ENCODE measurements at places on chromosomes 2 and 18. TPM values are rescaled to one million over a fixed set of nuclear protein-coding genes. Genes with fewer than 3 reads are reported as not detected.
A peak's percentile ranks its signal among the peaks of the same experiment; 100 is the strongest.

DNA sequence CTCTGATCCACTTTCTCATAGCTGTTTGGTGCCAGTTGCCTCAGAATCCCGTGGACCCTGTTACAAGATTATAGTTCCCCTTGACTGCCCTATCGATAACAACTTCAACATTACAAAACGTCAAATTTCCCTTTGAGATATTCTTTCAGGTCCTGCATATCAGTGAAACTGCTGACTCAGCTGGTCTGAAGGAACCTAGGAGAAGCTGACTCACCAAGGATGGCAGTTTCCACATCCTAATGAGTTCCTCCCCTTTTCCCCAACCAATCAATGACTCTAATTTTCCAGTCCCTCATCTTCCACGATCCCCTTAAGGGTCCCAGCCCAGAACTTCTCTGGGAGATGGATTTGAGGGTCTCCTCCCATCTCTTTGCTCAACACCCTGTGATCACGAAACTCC, 27.6 kb upstream of the GNAL start:
- no peaks in the 10 kb centered on the region for H3K4me1 ChIP-seq
- H3K27ac ChIP-seq, result no peak overlapping the region
- no peak overlapping the region for H3K4me3 ChIP-seq
- no peaks in the 10 kb centered on the region for H3K36me3 ChIP-seq
- H3K27me3 ChIP-seq, result peaks cover 4% of the 10 kb centered on the region

DNA sequence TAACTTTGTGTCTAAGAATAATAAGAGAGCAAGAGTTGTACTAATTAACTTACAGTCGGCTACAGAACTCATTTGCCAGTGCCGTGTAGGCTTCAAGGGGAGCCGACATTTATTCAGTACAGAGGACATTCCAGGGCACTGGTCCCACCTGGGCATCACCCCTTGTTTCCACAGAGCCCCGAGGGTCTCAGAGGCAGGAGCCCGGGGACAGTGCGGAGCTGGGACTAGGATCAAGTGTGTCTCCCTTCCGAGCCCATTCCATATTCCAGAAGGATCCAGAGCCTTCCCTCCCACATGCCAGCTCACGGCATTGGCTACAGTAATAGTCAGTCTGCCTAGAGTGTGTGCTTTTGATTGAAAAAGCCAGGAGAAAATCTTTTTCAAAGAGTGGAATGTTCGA, 71.5 kb upstream of the CTDP1 start:
- no peaks in the 10 kb centered on the region for H3K27me3 ChIP-seq
- no peak overlapping the region for H3K4me3 ChIP-seq
- H3K27ac ChIP-seq, result no peak overlapping the region

- no peak for DNase-seq
- H3K27me3 ChIP-seq, result no peaks in the 10 kb centered on the region
- no peak overlapping the region for H3K4me3 ChIP-seq
- no peak overlapping the region for H3K27ac ChIP-seq
- no peaks in the 10 kb centered on the region for H3K36me3 ChIP-seq
- no peaks in the 10 kb centered on the region for H3K4me1 ChIP-seq
These were observed 584.7 kb upstream of the SETBP1 start for GRCh38 chr18:44096016-44096415.

DNA sequence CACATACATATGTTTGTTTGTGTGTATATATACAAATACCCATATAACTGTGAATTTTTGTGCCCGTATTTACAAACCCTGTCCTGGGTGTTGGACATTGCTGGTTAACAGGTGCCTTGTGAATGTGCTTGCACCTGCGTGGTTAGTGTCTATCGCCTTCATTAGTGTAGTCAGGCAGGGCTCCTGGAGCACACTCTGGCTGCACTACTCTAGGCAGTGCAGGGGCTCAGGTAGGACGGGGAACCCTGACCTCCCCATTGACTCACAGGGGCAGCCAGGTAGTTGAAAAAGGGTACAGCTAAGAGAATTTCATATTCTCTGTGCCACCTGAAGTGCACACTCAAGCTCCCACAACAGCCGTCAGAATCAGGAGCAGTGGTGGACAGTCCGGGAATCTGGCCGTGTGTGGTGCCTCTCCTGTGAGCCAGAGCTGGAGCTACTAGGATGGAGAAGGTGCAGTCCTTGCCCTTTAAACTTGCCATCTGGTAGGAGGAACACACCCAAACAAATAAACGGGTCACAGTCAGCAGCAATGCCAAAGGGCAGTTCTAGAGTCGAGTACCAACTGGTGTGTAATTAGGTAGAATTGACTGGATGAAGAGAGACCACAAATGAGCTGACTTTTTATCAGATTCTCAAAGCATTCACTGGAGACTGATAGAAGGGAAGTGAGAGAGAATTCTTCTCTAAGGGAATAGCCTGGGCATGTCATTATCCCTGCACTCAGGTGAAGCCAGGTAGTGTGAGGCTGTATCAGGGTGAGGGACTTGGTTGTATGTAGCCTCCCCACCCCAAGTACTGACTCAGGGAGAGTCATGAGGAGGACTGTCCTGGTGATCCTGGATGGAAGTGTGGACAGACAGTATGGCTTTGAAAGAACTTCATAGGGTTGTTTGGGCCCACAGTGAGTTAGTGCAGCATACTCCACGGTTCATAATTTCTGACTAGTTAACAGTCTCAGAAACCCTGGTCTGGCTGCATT, 44.1 kb downstream of the FARP2 start:
- peaks cover 10% of the 10 kb centered on the region for H3K36me3 ChIP-seq
- peaks cover 14% of the 10 kb centered on the region for H3K4me1 ChIP-seq
- peak; percentile 24 for DNase-seq
- no peaks in the 10 kb centered on the region for H3K27me3 ChIP-seq

GRCh38 chr2:180980943-180981911, 822 bp downstream of the UBE2E3 start:
- H3K36me3 ChIP-seq, result peaks cover 2% of the 10 kb centered on the region
- peak; percentile 43 for DNase-seq
- no peaks in the 10 kb centered on the region for H3K27me3 ChIP-seq
- peak overlapping the region; percentile 74 for H3K4me3 ChIP-seq
- H3K4me1 ChIP-seq, result no peaks in the 10 kb centered on the region

GRCh38 chr2:46458763-46459500, 20.4 kb upstream of the TMEM247 start:
- no peak overlapping the region for H3K27ac ChIP-seq
- H3K4me1 ChIP-seq, result peaks cover 7% of the 10 kb centered on the region
- DNase-seq, result no peak
- H3K36me3 ChIP-seq, result no peaks in the 10 kb centered on the region
- H3K4me3 ChIP-seq, result no peak overlapping the region

DNA sequence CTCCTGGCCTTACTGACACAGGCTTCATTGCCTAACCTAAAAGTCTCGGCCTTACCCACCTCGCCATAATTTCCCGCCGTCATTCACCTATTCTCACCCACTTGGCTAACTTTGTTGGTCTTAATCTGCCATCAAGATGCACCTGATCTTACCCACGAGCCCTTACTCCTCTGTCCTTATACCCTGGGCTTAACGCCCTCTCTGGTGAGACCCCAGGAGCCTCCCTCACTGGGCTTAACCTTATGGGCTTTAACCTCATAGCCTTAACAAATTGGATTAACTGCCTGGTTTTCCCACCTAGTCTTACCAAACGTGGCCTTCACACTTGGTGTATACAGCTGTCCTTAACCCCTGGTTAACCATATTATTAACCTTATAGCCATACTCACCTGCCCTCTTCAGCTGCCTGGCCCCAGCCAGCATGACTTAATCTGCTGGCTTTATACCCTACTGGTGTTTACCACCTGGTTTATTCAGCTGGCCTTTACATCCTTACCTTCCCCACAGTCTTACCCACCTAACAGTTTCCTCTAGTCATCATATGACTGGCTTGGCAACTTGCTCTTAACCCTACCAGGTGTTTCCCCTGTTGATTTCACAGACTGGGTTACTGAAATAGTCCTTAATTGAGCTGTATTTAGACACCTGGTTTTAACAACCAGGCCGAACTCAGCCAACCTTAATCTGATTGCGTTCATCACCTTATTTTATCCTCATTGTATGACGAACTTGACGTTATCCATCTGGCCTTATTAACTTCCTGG, 132.0 kb upstream of the ZSWIM2 start:
- no peak overlapping the region for H3K4me3 ChIP-seq
- H3K36me3 ChIP-seq, result no peaks in the 10 kb centered on the region
- H3K27ac ChIP-seq, result no peak overlapping the region
- no peaks in the 10 kb centered on the region for H3K4me1 ChIP-seq
- no peak for DNase-seq

- H3K4me1 ChIP-seq, result no peaks in the 10 kb centered on the region
- H3K27ac ChIP-seq, result no peak overlapping the region
- no peak overlapping the region for H3K4me3 ChIP-seq
These were observed 222.6 kb upstream of the CTAGE1 start for GRCh38 chr18:22640281-22640842.

Gene FAM210A
- polyA plus RNA-seq, result 16.7 TPM

Gene TMEM182
- polyA plus RNA-seq, result 6.3 TPM

Gene ST8SIA5
- polyA plus RNA-seq, result 1.3 TPM

Gene IL37
- 1.6 TPM for polyA plus RNA-seq

Gene PPP1R7
- polyA plus RNA-seq, result 58.4 TPM

Gene SPTBN1
- 168 TPM for polyA plus RNA-seq

Gene ASPRV1
- polyA plus RNA-seq, result 1.5 TPM

Gene LGALSL
- 20.8 TPM for polyA plus RNA-seq

Gene ABCB11
- 5.3 TPM for polyA plus RNA-seq

All from large intestine (tissue), 12 donors.